Vein endothelial cell (primary cell): ENCODE measurements at places on chromosomes 4 and X. TPM values are rescaled to one million over a fixed set of nuclear protein-coding genes. Genes with fewer than 3 reads are reported as not detected.

The TMSB15C gene
- 5.0 and 5.9 TPM in 2 replicates for total RNA-seq

The WDR44 gene
- 19.6 and 28.6 TPM in 2 replicates for total RNA-seq

The ANOS1 gene
- total RNA-seq: 0.76 and 4.2 TPM in 2 replicates

The MAGEA12 gene
- not detected in 2 replicates for total RNA-seq

The TBC1D1 gene
- total RNA-seq: 128 and 131 TPM in 2 replicates

The C4orf51 gene
- not detected in 2 replicates for total RNA-seq

The OTUD5 gene
- total RNA-seq: 33.1 and 40.2 TPM in 2 replicates

The ADH1C gene
- total RNA-seq: not detected in 2 replicates

The FGB gene
- total RNA-seq: not detected in 2 replicates

The CHRNA9 gene
- total RNA-seq: not detected in 2 replicates

The MMGT1 gene
- total RNA-seq: 18.9 and 20.7 TPM in 2 replicates

The GPAT3 gene
- total RNA-seq: 2.6 and 6.7 TPM in 2 replicates

The ADAMTS3 gene
- 1.6 and 1.7 TPM in 2 replicates for total RNA-seq

The ADH7 gene
- total RNA-seq: not detected in 2 replicates

The RAB33A gene
- total RNA-seq: 0.10 and 0.65 TPM in 2 replicates

The HSD17B13 gene
- under 0.01 TPM in 1 of 2 replicates, not detected in the other for total RNA-seq

The NPFFR2 gene
- total RNA-seq: not detected in 2 replicates

The IQCM gene
- not detected in 2 replicates for total RNA-seq

The ADH1A gene
- not detected in 2 replicates for total RNA-seq

The FGFBP2 gene
- not detected in 2 replicates for total RNA-seq

The MAGED4 gene
- 7.0 and 15.7 TPM in 2 replicates for total RNA-seq

The FHDC1 gene
- total RNA-seq: under 0.01 and 0.10 TPM in 2 replicates

The ADGRA3 gene
- 15.7 and 23.8 TPM in 2 replicates for total RNA-seq

The TRIM60 gene
- not detected in 2 replicates for total RNA-seq

The EDA gene
- 2.3 and 4.0 TPM in 2 replicates for total RNA-seq
